ENCODE measurements at places on chromosomes 4 and X.

GRCh38 chr4:55369968-55370367 is 23.9 kb downstream of the SRD5A3 start:
- ATAC-seq = no peak

GRCh38 chr4:168421671-168422070 is 58.6 kb downstream of the DDX60L start:
- no peak for ATAC-seq

DNA sequence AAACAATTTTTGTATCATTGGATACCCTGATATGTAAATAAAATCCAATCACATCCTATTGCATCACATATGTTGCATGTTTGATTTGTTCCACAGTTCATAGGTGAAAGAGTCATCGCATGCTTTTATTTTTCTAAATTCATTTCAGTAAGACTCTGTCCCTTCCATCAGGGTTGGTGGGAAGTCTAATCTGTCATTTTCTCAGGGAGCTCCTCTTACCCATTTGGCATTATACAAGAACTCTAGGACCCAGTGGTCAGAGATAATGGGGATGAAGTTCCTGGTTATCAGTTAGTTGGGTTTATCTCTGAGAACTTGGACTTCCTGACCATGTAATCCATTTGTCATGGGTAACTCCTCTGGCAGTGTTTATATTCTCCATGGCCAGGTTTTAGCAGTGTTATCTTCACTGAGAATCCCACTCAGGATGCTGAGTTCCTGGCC is 227.1 kb upstream of the JADE1 start:
- no peak for ATAC-seq

GRCh38 chrX:153474718-153475117 is 4.3 kb upstream of the HAUS7 start:
- no peak for ATAC-seq

DNA sequence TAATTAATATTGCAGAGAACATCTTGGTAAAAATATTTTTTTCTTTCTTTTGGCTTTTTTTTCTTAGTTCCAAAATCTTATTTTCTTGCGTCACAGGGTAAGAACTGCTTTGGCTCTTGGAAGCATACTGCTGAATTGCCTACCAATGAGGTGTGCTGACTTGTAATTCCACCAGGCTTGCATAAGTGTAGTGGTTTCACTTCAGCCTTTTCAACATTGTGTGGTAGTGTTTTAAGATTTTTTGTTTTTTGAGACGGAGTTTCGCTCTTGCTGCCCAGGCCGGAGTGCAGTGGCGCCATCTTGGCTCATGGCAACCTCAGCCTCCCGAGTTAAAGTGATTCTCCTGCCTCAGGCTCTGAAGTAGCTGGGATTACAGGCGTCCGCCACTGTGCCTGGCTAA is 42.4 kb downstream of the N4BP2 start:
- no peak for ATAC-seq

DNA sequence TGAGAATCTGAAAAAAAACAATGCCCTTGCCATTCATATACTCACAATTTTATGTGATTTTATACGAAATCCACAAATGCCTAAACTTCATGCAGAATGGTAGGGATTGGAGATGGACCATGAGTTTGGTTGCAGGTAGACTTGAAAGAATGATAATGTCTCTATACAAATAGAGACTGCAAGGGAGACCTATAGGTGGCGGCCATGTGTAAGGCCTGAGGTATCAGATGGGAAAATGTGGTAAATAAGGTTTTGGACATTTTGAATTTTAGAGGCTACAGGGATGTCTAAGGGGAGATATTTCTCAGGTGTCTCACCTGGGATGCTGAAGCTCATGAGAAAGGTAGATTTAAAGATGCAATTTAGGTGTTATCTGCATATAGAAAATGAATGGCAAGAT is 78.0 kb downstream of the GABRB1 start:
- ATAC-seq = no peak

All from SK-N-SH treated with all-trans-retinoic acid at 6 μM for 48 hours (cell line).